ENCODE measurements at places on chromosomes 11 and 22. TPM values are rescaled to one million over a fixed set of nuclear protein-coding genes. Genes with fewer than 3 reads are reported as not detected.

GRCh38 chr11:59188954-59189353 is 17.0 kb downstream of the DTX4 start:
- no peak for DNase-seq

DNA sequence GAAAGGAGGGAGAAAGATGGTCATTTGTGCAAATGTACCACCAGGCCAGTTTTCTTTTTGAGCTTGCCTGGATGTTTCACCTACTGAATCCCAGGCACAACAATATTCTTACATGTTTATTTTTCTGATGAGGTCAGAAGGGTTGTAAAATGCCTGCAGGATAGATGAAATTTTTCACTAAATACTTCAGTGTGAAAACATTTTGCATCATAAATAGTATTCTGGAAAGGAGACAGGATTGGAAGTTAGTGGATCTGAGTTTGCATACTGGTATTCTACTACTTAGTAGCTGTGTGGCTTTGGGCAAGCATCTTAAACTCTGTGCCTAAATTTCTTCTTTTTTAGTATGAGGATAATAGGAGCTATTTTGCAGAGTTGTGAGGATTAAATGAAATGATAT is 24.8 kb downstream of the RNF169 start:
- DNase-seq = no peak

- DNase-seq = peak; percentile 48
These were observed 6.8 kb downstream of the NAA40 start for GRCh38 chr11:63945477-63946163.

DNA sequence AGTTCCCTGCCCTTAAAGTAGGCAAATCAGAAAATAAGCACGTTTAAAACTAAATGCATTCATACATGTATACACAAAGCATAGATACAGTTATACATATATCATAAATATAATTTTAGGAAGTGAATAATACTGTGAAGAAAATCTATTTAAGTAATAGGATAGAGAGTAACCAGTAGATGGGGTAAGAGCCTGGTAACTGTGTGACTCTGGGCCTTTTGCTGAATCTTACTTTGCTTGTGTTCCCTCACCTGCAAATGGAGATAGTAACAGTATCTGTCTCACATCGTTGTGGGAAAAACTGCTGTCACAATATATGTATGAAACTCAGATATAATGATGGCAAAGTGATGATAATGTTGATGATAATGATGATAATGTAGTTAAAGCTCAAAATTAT is 29.9 kb downstream of the MS4A2 start:
- DNase-seq = no peak

GRCh38 chr11:1701091-1701807 is 4.3 kb downstream of the KRTAP5-6 start:
- DNase-seq = no peak

The ZBTB16 gene
- polyA plus RNA-seq = 4.4 TPM

The RASSF10 gene
- not detected for polyA plus RNA-seq

All from naive thymus-derived CD8-positive, alpha-beta T cell (primary cell).